ENCODE measurements at places on chromosomes 12 and 14.

DNA sequence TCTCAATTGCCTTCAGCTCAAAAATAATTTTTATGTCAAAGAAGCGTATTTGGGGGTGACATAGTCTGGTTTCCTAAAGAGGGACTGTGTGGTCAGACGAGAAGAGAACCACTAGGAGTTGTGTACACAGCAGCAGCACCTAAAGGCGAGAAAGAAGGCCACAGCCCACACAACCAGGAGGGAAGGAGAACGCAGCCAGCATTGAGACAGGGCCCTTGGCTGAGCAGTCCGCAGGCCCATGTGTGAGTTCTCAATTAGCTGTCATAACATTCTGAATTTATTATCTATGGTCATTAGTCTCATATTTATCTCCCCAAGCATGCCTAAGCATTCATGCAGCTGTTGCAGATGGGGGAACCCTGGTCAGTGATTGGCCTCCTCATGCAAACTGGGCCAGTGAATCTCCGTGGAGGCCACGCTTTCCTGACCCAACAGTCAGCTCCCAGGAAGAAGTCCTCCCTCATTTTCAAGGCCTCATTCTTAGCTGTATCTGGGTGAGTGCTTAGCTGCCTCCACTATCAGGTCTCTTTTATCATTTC lies 81.2 kb upstream of the ATF7IP start:
- DNase-seq = no peak

- peak; percentile 80 for DNase-seq
These were observed 27.2 kb upstream of the PNMA1 start for GRCh38 chr14:73741386-73741875.

GRCh38 chr14:32587461-32587860 lies 258.4 kb downstream of the AKAP6 start:
- DNase-seq = no peak

GRCh38 chr12:3263939-3264922 lies 187.1 kb downstream of the TSPAN9 start:
- no peak for DNase-seq

DNA sequence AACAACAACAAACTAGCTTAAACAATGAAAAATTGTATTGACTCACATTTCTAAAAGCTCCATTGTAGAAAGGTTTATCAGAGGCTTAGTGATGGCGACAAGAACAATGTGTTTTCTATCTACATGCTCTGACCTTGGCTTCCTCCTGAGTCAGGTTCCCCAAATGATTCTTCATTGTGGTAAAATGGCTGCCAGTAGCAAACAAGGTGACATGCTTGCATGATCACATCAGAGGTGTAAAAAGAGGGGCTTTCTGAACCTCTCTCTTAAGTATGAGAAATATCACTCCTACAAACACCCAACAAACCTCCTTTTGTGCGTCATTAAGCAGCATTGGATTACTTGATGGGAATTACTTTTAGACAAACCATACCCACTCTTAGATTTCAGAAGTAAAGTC lies 252.4 kb upstream of the SYT1 start:
- no peak for DNase-seq

DNA sequence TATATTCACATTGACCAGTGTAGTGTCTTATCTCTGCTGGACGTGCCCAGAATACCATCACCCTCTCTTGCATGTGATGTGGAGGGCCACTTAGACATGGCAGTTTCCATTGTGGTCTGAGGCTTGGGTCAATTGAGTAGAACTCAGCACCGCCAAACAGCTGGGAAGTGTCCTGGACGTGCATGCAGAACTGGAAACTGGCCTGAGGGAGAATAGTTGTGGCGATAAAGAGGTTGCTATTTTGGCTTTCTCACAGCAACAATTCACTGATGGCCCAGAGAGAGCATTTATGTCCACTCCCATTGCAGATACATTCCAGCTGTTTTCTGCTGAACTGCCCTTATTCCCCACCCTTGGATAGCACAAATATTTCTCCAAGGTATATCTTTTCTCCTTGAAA lies 210.1 kb upstream of the DAAM1 start:
- DNase-seq = peak; percentile 53

- peak; percentile 89 for DNase-seq
These were observed 58.3 kb upstream of the EEA1 start for GRCh38 chr12:92987362-92987761.

DNA sequence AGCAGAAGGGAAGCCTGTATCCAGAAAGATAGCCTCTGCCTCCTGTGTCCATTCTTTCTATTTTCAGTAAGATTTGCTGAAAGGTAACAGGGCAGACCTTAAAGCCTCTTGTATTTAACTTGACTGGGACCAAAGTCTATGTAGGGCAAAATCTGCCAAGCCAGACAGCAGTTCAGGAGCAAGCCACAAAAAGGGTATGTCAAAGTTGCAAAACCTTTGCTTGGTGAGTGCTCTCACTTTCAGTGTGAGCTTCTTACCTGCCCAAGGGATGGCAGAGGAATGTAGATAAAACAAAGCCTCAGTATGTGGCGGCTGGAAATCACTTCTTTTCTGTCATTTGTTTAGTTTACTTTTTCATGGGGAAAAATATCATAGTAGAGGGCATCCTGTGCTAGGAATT lies 63.1 kb downstream of the PLEKHG7 start:
- DNase-seq = no peak

DNA sequence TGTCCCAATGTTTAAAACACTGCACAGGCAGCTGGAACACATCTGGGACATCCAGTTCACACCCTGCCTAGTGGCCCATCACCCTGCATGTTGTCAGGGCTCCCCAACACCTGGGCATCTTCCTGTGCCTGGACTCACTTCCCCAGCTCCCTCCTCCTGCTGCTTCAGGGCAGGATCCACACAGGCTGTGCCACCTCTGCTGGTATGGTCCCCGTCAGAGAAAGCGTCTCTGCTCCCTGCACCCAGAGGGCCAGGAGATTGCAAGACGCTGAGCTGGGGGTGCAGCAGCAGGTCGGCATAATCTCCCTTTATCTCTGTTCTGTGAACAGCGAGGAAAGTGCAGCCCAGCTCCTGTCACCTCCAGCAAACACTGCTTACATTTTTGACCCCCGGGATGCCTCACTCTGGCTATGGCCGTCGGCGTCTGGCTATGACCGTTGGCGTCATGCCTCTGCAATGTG lies 124.3 kb downstream of the ADGRD1 start:
- no peak for DNase-seq

GRCh38 chr14:75222208-75222701 lies 45.8 kb upstream of the TMED10 start:
- peak; percentile 94 for DNase-seq

DNA sequence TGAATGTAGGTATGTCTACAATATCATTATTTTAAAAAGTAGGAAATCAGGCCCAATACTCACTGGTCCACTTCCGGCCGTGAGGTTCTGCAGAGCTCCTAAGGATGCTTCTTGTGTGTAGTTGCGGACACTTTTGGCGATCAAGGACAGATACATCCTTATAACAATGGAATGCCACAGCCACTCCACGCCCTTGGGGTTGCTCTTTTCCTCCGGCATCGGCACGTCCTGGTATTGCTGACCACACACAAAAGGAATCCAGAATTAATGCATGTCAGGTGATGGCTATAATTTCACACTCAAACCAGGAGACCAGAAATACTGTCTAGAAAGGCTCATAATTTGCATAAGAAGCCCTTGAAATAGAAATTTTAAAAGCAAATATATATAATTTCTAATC lies 65.6 kb upstream of the YARS2 start:
- DNase-seq = no peak

DNA sequence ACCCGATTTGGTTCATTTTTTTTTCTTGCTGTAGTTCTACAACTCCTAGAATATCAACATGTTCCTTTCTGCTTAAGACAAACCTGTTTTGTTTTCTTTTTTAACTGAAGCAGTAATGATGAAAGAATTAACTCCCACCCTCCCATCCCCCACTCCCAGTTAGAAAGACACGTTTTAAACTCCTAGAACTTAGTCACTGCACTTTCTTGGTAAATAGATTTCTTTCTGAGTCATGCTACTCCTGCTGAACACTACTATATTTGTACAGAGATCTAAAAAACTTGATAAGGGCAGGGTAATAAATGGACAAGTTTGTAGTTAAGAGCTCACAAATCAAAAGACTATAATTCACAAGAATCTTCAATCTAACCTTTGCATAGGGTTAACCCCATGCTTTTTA lies 118.9 kb upstream of the PTPRB start:
- DNase-seq = peak; percentile 76

- DNase-seq = no peak
These were observed 9.7 kb downstream of the VRK1 start for GRCh38 chr14:96806836-96807235.

GRCh38 chr12:46556819-46557524 lies 184.4 kb upstream of the SLC38A2 start:
- peak; percentile 67 for DNase-seq

DNA sequence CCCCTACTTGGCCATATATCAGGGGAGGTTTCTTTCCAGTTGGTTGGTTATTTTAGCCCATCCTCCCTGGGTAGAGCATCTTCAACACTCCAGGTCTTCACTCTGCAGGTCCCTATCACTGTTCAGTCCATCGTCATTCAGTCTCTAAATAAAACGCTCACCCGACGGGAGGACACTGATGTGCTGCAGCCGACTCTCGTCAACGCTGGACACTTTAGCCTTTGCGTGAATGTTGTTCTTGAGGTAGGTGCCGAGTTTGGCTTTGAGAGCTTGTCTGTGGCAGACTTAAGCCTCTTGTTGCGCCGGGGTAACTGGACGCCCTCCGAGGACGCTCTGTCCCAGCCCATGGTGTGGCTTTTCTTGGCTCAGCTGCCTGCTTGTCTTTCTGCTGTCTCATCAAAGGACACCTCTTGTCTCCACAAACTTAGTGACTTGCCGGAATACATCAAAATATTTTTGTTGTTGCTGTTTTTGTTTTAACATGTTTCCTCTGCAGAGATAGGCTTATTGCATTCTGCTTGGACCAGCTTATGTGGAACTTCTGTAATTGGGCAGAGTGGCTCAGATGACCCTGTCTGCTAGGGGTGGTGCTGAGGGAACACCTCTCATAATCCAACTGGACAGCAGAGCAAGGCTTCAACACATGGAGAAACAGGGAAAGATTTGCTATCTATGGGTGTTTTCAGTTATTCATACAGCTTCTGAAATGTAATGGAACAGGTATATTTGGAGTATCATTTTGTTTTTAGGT lies 26.5 kb downstream of the TCTN1 start:
- no peak for DNase-seq

DNA sequence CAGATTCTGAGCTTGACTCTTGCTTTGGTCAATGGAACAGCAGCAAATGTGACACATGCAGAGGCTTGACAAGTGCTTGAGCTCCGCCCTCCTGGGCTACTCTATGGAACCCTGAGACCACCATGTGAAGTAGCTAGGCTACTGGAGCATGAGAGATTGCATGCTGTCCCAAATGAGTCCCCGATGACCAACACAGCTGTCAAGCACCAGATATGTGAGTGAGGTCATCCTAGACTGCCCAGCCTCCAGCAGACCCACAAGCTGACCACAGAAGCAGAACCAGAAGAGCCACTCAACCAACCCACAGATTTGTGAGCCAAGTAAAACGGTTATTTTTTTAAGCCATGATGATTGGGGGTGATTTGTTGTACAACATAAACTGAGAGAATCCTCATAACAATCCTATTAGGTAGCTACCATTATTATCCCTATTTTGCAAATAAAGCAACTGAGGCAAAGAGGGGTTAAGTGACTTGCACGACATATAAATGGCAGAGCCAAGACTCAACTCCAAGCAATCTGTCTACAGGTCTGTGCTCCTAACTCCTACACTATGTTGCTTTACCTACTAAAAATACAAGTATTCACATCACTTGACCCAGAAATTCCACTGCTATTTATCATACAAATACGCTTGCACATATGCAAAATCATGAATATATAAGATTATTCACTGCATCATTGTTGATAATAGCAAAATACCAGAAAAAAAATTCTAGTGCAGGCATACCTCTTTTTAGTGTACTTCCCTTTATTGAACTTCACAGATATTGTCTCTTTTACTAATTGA lies 136.2 kb downstream of the NDUFA12 start:
- peak; percentile 68 for DNase-seq

DNA sequence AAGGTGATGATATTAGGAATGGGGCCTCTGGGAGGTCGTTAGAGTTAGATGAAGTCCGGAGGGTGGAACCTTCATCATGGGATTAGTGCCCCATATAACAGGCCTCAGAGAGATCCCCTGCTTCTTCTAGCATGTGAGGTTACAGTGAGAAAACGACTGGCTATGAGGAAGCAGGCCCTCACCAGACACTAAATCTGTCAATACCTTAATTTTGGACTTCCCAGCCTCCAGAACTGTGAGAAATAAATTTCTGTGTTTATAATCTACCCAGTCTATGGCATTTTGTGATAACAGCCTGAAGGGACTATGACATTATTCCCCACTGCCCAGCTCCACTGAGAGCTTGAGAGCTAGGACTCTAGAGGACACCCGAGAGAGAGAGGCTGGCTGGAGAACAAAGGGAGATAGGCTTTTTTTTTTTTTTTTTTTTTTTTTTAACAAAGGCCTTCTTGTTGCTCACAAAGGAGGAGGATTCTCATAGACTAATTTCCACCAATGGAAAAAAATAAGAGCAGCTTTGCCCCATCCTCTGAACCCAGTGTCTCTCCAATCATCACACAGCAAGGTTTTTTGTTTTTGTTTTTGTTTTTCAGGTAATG lies 87.8 kb upstream of the EEA1 start:
- no peak for DNase-seq

DNA sequence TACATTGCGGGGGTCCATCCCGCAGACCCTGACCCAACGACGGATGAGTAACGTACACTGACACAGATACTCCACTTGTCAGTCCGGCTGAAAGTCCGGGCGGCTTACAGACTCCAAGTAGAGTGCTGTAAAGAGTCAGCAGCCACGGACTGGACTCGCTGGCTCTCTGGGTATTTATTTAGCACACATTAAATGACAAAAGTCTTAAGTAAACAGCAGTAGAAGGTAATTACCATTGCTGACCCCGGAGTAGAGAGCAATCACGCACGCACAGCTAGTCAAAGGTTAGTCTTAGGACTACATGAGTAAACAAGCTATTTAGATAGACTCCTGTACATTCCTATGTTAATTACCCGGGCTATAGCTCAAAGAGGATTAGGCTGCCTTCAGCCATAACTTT lies 780.9 kb downstream of the RPS29 start:
- DNase-seq = no peak

- no peak for DNase-seq
These were observed 52.7 kb downstream of the SMOC1 start for GRCh38 chr14:69931960-69932359.

DNA sequence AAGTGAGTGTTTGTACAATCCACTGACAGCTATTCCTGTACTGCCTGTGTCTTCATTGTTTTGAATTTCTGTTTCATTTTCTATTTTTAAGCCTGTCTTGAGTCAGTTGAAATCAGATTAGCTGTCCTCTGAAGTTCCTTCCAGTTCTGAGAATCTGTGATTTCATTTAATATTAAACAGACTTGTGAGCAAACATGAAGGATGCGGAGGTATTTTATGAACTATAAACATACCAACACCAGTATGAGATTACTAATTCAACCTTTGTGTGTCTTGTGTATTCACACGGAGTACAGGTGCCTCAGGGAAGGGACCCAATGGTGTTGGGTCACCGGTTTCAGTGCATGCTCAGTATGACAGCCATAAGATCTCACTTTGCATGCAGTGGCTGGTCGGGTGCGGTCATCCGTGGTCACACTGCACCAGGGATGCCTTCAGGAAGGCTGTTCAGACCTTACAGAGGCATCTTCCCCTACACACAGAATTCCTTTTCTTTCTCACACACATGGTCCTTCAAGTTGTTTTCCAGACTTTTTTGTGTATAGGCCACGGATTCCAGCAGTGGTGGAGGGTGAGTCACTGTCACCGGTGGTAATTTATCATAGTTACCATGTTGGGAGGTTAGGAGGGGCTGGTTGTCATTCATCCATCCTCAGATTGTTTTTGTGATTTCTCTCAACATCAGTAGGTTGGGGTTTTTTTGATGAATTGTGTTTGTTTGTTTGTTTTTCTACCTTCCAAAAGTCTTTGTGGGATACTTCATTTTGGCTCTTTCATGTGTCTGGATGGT lies 103.0 kb upstream of the SFSWAP start:
- no peak for DNase-seq
